ENCODE measurements at places on chromosomes 13 and 19. TPM values are rescaled to one million over a fixed set of nuclear protein-coding genes. Genes with fewer than 3 reads are reported as not detected.

DNA sequence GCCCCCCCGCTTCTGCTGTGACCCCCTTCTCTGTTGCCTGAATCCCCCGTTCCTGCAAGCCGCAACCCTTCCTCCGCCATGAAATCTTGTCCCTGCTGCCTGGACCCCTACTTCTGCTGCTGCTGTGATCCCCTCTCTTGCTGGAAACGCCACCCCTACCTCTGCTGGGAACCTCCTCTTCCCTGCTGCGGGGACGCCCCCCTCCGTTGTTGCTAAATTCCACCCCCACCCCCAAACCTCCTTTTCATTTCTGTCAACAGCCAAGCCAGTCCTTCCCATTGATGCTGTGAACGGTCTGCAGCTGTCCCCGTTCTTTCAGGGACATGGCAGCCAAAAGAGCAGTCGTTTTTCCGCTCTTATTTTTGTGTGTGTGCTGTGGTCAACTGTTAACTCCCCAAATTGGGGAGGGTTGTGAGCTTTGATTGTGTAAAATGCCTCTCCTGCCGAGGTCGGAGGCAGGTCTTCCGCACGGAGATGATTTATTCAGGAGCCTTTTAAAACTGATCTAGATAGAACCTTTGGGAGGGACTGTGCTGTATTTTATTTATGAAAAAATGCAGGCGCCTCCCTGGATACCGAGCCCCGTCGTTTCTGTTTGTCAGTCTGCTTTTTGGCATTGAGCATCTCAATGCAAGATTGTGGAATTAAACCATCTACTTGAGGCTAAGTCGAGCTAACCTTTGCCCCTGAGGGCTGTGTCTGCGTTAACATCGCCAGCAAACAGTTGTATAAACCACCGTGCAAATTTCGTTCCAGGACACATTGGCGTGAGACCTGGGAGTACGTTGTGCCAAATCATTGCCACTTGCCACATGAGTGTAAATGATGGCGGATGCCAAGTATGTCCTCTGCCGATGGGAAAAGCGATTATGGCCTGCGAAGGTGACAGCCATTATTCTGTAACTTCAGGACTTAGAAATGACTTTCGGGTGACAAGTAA lies 27.9 kb upstream of the NDUFS7 start:
- no peaks in the 10 kb centered on the region for H3K36me3 ChIP-seq
- H3K4me3 ChIP-seq: peak overlapping the region; percentile 60
- DNase-seq: no peak

GRCh38 chr19:52101866-52102562 lies 6.4 kb upstream of the ZNF841 start:
- DNase-seq: no peak
- H3K4me3 ChIP-seq: no peak overlapping the region
- no peak overlapping the region for H3K27ac ChIP-seq
- no peaks in the 10 kb centered on the region for H3K36me3 ChIP-seq

GRCh38 chr13:21608961-21609360 lies 5.0 kb upstream of the MICU2 start:
- no peaks in the 10 kb centered on the region for H3K36me3 ChIP-seq
- H3K4me1 ChIP-seq: peaks cover 8% of the 10 kb centered on the region
- H3K27me3 ChIP-seq: no peaks in the 10 kb centered on the region
- no peak for DNase-seq
- H3K27ac ChIP-seq: no peak overlapping the region

GRCh38 chr19:41802770-41803169 lies 6.4 kb downstream of the CEACAM3 start:
- no peak overlapping the region for H3K4me3 ChIP-seq
- H3K36me3 ChIP-seq: no peaks in the 10 kb centered on the region
- H3K27ac ChIP-seq: no peak overlapping the region
- H3K27me3 ChIP-seq: no peaks in the 10 kb centered on the region
- no peak for DNase-seq
- no peaks in the 10 kb centered on the region for H3K4me1 ChIP-seq

Gene KIR2DL4
- not detected for total RNA-seq

- no peaks in the 10 kb centered on the region for H3K27me3 ChIP-seq
- DNase-seq: no peak
- H3K4me1 ChIP-seq: no peaks in the 10 kb centered on the region
- no peak overlapping the region for H3K4me3 ChIP-seq
Measured at GRCh38 chr19:33054623-33055022, 10.1 kb downstream of the RHPN2 start.

GRCh38 chr19:17311455-17312188 lies 2.3 kb downstream of the DDA1 start:
- H3K4me3 ChIP-seq: no peak overlapping the region
- H3K27me3 ChIP-seq: no peaks in the 10 kb centered on the region
- H3K36me3 ChIP-seq: peaks cover 44% of the 10 kb centered on the region
- H3K4me1 ChIP-seq: peaks cover 17% of the 10 kb centered on the region
- H3K27ac ChIP-seq: no peak overlapping the region

Gene ZNF599
- total RNA-seq: 11.6 TPM

DNA sequence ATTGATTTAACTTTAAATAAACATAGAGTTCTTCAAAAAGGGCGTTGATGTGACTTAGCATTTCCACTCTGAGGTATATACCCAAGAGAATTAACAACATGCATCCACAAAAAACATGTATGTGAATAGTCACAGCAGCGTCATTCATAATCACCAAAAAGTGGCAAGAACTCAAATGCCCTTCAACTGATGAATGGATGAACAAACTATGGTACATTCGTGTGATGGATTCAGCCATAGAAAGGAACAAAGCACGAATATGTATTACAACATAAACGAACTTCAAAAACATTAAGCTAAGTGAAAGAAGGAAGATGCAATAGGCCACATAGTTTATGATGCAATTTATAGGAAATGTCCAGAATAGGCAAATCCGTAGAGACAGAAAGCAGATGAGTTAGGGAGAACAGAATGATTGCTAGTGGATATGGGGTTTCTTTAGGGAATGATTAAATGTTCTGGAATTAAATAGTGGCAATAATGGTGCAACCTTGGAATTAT lies 72.3 kb upstream of the UQCRFS1 start:
- no peak overlapping the region for H3K27ac ChIP-seq
- H3K4me1 ChIP-seq: no peaks in the 10 kb centered on the region
- no peak for DNase-seq
- H3K4me3 ChIP-seq: no peak overlapping the region

- H3K4me1 ChIP-seq: peaks cover 6% of the 10 kb centered on the region
- no peaks in the 10 kb centered on the region for H3K36me3 ChIP-seq
- no peaks in the 10 kb centered on the region for H3K27me3 ChIP-seq
- H3K27ac ChIP-seq: no peak overlapping the region
- H3K4me3 ChIP-seq: no peak overlapping the region
Measured at GRCh38 chr13:46687810-46688209, 109.2 kb downstream of the ESD start.

Gene TPM4
- 250 TPM for total RNA-seq

DNA sequence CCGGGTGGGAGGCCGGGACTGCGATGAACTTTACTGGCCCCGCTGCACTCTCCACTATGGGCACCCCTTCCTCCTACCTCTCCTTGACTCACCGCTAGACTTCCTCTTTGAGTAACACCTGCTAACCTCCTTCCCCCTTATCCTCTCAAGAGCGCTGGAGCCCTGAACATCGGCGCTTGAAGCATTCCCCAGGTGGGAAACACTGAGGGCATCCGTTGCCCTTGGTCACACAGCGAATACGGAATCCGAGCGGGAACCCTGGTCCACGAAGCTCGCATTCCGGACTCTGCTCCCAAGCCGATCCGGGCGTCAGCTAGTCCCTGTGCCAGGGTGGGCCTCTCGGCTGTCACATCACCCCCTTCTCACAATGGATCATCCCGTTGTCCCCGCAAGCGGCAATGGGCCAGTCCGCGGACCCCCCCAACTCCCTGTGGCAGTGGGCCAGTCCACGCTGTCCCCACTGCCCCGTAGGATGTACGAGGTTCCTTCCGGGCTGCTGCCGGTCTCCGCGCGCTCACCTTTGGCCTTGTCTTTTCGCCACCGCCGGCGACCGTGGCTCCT lies 4.2 kb downstream of the LIPE start:
- no peaks in the 10 kb centered on the region for H3K36me3 ChIP-seq
- peak; percentile 37 for DNase-seq
- H3K27ac ChIP-seq: peak overlapping the region; percentile 77
- peaks cover 21% of the 10 kb centered on the region for H3K4me1 ChIP-seq
- H3K4me3 ChIP-seq: peak overlapping the region; percentile 70

Gene THSD1
- total RNA-seq: 0.31 TPM

DNA sequence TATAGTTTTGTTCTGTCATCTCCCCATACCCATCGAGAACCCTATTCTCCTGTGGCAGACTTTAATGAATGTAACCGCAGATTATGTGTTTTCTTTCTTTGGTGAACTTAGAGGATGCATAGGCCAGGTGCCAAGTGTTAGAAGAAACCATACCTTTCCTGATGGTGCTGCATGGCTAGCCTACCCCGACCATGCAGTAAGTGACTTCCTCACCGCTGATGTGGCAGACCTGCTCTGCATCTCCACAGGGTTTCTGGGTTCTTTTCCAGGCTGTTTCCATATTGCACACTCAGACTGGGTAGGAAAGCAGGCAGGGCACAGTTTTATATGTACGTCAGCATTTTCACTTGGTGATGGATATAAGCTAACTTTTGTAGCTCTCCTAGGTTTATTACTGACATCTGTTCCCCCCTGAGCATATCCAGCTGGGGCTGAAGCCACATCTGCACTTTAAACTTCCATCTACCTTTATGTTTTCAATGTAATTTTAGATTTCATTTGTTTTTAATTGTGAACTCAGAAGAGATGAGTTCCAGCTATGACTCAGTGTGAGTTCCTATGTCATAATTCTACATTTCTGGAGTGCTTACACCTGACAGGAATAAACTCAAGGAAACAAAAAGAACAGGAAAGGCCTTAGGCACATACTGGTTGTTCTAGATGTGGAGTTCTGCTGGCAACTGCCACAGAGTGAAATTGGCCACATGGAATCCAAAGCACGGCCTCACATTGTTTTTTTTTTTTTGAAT lies 42.3 kb downstream of the LRCH1 start:
- no peak for DNase-seq
- H3K4me1 ChIP-seq: peaks cover 46% of the 10 kb centered on the region
- no peaks in the 10 kb centered on the region for H3K36me3 ChIP-seq
- no peak overlapping the region for H3K4me3 ChIP-seq
- no peak overlapping the region for H3K27ac ChIP-seq

- H3K36me3 ChIP-seq: no peaks in the 10 kb centered on the region
- no peaks in the 10 kb centered on the region for H3K4me1 ChIP-seq
- no peaks in the 10 kb centered on the region for H3K27me3 ChIP-seq
- H3K27ac ChIP-seq: no peak overlapping the region
Measured at GRCh38 chr19:50416034-50416977, 2.4 kb upstream of the SPIB start.

DNA sequence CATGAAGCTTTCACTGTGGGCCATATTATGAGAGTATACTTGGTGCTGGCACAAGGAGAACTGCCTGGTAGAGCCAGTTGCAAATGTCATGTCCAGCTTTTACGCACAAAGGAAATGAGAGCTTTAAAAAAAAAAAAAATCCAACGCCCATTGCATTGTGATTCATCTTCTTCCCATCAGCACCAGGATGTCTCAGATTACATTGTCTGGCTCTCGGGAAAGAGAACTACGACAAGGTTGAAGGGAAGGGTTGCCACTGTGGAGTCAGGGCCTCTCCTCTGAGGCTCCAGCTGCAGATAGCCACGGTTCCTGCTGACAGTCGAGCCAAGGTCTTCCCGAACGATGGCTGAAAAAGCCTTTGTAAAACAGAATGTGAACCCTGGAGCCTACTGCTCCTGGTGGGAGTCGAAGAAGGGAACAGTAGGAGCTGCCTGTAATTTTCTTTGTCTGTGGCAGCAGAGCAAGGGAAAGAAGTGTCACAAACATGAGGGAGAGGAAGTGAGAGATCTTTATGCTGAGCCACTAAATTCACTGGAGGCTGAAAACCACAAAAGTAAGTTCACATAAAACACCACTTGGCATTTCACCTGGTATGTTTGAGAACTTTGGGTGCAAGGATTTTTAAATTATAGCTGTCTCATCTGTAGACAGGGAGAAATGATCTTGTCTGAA lies 704.7 kb downstream of the DIAPH3 start:
- DNase-seq: no peak
- no peaks in the 10 kb centered on the region for H3K4me1 ChIP-seq
- H3K27me3 ChIP-seq: no peaks in the 10 kb centered on the region
- no peak overlapping the region for H3K27ac ChIP-seq
